Renal pelvis (tissue), 12 donors: ENCODE measurements at places on chromosomes 2 and 18. TPM values are rescaled to one million over a fixed set of nuclear protein-coding genes. Genes with fewer than 3 reads are reported as not detected.
A peak's percentile ranks its signal among the peaks of the same experiment; 100 is the strongest.

The SKOR2 gene
- polyA plus RNA-seq = not detected

The MZT2A gene
- 66.2 TPM for polyA plus RNA-seq

The COL3A1 gene
- polyA plus RNA-seq = 906 TPM

The CABLES1 gene
- 23.2 TPM for polyA plus RNA-seq

The LDLRAD4 gene
- polyA plus RNA-seq = 9.0 TPM

The UGT1A10 gene
- not detected for polyA plus RNA-seq

GRCh38 chr2:159185401-159186130 is 100.9 kb downstream of the WDSUB1 start:
- peak; percentile 28 for DNase-seq

DNA sequence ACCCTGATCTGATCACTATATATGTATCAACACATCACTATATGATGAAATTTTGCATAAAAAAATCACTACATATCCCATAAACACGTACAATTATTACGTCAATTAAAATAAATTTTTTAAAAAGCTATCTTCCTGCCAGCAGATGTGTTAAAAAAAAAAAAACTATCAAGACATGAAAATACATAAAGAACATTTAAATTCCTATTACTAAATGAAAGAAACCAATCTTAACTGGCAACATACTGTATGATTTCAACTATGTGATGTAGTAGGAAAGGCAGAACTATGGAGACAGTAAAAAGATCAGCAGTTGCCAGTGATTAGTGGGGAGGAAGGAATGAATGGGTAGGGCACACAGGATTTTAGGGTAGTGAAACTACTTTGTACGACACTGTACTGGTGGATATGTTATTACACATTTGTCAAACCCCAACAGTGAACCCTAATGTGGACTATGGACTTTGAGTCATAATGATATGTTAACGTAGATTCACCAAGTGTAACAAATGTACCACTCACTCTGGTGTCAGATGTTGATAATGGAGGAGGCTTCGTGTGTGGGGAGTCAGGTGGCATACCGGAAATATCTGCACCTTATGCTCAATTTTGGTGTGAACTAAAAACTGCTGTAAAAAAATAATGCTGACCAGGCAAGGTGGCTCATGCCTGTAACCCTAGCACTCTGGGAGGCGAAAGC is 27.4 kb downstream of the USP34 start:
- no peak for DNase-seq

- no peak for DNase-seq
These were observed 61.2 kb downstream of the DCC start for GRCh38 chr18:52401236-52401635.

GRCh38 chr2:233422050-233422639 is 67.9 kb downstream of the DGKD start:
- DNase-seq = no peak

DNA sequence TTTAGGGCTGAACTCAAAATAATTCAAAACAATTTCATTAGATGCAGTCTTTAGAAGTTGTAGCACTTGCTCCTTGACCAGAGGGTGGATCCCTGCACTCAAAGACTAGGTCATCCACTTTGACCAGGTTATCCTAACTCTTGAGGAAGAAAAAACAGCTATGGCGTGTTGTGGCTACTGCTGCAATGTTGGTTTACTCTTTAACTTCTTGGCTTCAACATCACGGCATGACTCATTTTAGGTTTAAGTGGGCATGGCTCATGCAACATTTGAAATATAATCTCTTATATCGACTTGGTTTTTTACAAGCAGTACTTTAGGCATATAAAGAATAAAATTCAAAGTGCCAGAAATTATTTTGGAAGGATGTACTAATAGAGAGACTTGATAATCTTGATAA is 35.4 kb downstream of the ANKRD29 start:
- DNase-seq = no peak

- no peak for DNase-seq
These were observed 16.2 kb downstream of the IWS1 start for GRCh38 chr2:127510073-127510472.

DNA sequence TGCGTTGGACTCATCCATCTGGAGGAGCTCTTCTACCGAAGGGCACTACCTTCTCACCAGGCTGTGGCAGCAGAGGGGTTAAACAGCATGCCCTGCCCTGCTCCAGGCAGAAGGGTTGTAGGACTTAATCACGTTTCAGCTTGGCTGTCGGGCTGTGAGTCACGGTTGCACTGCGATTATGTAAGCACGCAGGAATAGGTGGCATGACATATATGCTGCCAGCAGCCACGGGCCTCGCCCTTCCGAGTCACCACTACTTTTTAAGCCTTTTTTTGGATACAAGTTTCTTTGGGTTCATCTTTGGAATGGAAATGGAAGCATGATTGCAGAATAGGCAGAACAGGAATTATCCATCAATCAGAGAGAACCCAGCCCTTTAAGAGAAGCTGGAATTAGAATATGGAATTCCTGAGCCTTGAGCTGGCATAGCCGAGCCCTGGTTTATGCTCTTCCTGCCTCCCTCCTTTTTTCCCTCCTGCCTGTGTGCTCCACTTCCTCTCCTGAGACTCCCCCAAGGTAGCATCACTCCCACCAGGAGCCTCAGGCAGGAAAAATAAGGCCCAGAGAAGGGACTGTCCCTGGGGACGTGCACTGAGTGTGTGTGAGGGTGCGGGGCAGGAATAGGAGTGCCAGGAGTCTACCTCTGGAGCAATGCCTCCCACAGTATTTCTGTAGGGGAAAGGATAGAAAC is 86.8 kb downstream of the SEMA4F start:
- DNase-seq = no peak

GRCh38 chr2:52193804-52194203 is 1161.9 kb upstream of the NRXN1 start:
- DNase-seq = no peak

- DNase-seq = no peak
These were observed 134.8 kb upstream of the CREB1 start for GRCh38 chr2:207394812-207395534.

DNA sequence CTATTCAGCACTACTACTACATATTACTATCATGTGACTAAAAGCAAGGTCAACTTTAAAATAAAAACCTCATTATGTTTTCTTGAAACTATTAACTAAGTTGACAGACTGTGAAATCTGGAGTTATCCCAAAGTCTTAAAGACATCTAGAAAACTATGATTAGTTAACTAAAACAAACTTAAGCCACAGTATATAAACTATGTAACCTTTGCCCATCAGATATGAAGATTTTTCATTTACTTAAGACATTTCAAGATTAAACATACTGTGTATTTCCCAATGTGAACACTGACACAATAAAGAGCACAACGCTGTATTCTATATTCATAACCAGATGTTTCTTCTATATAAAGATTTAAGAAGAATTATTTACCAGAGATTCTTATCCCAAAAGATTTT is 33.5 kb upstream of the CACNB4 start:
- DNase-seq = no peak

DNA sequence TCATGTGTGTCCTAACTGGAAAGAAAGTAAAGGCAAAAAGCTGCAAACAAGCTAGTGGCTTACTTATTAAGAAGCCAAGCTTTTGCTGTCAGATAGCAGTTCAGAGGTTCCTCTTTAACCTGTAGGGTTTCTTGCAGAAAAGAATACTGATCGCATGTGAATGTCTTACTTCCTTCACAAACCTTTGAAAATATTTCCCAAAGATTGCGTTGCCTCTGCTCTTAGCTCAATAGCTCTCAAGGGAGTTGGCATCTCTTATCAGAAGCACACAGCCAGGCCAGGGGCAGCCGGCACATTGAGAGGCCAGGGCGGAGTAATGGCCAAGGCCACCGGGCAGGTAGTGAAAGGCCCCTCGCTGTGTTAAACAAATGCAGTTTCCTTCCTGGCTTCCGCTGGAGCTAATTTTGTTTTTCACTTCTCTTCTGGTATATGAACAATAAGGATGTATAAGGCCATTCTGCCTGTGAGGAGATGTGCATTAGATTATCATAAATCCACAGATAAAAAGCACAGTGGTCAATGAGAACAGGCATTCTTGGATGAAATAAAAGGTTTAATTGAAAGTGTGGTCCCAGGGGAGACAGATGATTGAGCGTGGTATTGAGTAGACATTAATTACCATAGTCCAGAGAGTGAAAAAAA is 542.4 kb upstream of the NRP2 start:
- peak; percentile 9 for DNase-seq
